ENCODE measurements at places on chromosomes 3 and 15.

DNA sequence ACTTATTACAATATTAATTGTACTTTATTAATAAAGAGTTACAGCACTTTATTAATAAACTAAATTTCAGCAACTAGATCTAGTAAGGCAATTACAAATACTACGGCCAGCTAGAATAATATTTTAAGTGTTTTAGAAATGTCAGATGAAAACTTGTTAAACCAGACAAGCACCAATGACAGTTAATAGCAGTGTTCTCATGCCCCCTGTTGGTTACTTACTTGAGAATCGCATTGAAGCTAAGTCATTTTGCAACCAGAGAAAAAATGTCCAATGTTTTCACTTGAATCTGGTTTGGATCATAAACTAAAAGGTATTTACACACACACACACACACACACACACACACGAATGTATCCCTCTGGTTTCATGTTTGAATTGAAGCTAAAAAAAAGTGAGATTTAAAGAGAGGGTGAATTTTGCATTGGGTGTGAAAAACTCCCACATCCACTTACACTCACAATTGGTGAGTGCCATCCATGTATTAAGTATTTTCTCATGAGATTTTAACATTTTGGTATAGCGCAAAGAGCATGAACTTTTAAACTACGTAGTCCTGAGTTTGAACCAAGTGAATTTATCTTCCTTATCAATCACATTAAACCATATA is 347.7 kb downstream of the ZBBX start:
- DNase-seq, result no peak

DNA sequence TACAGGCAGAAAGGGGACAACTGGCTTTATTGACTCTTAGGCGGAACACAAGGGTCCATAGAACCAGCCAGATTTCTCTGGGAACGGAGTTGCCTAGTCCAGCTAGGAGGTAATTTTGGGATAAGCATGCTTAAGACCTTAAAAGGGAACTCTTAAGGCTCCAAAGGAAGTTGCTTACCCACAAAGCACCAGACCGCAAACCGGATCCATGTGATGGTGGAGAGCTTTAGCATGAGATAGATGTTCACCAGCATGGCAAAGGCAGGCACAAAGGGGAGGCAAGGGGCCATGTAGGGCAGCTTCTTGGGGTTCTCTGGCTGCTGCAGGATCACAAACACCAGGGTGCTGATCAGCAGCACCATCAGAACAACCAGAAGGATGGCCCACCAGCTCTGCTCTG is 61.4 kb downstream of the CLDN11 start:
- no peak for DNase-seq

GRCh38 chr3:151673974-151674373 is 59.8 kb upstream of the AADACL2 start:
- DNase-seq, result no peak

- DNase-seq, result no peak
Observed at GRCh38 chr15:93707751-93708150, 523.6 kb upstream of the MCTP2 start.

GRCh38 chr3:125406070-125406469 is 30.9 kb upstream of the ZNF148 start:
- no peak for DNase-seq

DNA sequence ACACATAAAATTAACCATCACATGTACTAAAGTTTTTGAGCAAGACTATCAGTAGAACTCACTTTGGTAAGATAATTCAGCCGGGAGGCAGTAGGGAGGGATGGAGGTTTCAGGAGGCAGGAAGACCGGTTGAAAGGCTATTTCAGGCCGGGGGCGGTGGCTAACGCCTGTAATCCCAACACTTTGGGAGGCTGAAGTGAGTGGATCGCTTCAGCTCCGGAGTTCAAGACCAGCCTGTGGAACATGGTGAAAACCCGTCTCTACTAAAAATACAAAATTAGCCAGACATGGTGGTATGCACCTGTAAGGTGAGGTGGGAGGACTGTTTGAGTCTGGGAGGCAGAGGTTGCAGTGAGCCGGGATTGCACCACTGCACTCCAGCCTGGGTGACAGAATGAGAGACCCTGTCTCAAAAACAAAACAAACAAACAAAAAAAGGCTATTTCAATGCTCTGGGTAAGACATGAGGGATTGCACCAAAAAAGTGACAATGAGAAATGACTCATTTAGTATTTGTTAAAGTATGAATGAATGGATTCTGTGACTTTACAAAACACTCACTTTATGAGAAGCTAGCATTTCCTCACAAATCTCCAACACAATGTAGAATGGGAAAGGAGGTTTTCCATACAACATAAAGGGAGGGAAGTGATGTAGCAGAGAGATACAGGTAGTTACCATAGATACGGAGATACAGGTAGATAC is 43.9 kb downstream of the SH3BP5 start:
- no peak for DNase-seq

GRCh38 chr3:134485075-134485717 is 589 bp downstream of the ANAPC13 start:
- DNase-seq, result no peak

DNA sequence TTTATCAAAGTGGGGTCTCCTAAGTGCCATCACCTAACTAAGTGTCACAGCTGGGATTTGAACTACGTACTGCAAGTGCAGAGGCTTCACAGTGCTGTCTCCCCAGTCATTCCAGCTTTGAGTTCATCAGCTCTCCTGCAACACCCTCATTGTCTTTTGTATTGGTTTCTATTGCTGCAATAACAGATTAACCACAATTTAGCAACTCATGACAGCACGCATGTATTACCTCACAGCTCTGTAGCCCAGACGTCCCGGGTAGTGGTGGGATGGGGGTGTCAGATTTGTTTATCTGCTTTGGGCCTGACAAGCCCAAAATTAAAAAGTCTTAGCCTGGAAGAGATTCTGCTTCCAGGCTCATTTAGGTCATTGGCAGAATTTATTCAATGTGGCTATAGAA is 220.5 kb upstream of the LRRN1 start:
- DNase-seq, result no peak

GRCh38 chr3:144028798-144029411 is 57.3 kb downstream of the DIPK2A start:
- no peak for DNase-seq

DNA sequence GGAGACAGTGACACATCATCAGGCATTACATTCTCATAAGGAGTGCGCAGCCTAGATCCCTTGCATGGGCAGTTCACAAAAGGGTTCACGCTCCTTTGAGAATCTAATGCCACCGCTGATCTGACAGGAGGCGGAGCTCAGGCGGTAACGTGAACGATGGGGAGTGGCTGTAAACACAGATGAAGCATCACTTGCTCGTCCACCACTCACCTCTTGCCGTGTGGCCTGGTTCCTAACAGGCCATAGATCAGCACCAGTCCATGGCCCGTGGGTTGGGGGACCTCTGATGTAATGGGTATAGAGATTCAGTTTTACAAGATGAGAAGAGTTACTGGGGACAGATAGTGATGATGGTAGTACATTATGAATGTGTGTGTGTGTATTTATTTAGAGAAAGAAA is 63.0 kb downstream of the FRMD5 start:
- no peak for DNase-seq

- no peak for DNase-seq
Observed at GRCh38 chr3:122893282-122893681, 98.4 kb downstream of the SLC49A4 start.

DNA sequence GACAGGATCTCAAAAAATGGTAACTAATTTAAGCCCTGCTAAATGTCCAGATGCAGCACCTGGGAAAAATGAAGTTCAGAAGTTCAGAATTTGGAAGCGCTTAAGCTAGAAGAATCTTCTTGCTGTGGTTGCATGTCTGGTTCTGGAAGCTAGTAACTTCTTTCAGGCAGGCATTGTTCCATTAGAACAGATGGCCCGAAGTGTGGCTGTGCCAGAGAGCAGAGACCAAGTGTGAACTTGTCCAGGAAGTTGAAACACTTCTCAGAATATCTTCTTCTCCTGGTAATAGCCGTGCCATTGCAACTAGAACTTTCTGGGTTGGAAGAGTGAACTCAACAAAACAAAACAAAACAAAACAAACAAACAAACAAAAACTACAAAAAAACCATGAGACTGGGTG is 80.0 kb downstream of the MITF start:
- no peak for DNase-seq

- DNase-seq, result peak; percentile 15
Observed at GRCh38 chr3:123337948-123338619, 110.8 kb downstream of the ADCY5 start.

DNA sequence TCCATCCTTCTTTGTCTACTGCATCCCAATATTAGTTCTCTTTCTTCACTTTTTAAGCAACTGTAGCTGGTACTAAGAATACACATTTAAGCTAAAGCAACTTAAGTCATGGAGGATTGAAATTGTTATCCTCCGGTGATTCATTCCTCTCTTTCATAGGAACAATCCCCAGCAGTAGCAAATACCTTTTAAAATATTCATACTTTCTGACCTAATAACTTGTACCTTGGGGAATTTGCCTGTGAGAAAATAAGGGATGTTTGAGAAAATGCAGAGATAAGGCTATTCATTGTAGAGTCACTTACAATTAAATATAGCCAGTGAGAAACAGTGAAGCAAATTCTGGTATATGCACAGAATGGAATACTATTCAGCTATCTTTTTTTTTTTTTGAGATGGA is 66.0 kb downstream of the VPS13C start:
- DNase-seq, result no peak

GRCh38 chr3:2839876-2840275 is 270.3 kb downstream of the IL5RA start:
- DNase-seq, result no peak

DNA sequence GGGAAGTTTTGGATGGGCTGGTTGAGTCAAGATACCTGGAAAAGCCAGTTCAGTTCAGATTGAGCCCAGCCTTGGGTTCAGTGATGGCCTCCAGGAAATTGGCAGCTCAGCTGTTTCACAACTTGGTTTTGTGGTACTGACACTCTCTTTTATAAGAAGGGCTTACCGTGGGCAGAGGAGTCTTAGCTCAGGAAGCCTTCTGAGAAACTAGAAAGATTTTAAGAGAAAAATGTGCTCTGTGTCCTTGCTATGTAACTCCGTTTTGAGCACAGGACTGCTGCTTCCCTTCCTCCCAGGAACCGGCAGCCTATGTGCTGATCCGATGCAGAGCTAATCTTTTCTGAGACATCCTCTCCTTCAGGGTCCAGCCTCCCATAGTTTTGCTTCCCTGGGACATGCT is 46.6 kb upstream of the RASGRP1 start:
- no peak for DNase-seq

- no peak for DNase-seq
Observed at GRCh38 chr3:176447369-176447768, 749.9 kb downstream of the TBL1XR1 start.

GRCh38 chr15:49083401-49084284 is 37.4 kb upstream of the SECISBP2L start:
- DNase-seq, result no peak

DNA sequence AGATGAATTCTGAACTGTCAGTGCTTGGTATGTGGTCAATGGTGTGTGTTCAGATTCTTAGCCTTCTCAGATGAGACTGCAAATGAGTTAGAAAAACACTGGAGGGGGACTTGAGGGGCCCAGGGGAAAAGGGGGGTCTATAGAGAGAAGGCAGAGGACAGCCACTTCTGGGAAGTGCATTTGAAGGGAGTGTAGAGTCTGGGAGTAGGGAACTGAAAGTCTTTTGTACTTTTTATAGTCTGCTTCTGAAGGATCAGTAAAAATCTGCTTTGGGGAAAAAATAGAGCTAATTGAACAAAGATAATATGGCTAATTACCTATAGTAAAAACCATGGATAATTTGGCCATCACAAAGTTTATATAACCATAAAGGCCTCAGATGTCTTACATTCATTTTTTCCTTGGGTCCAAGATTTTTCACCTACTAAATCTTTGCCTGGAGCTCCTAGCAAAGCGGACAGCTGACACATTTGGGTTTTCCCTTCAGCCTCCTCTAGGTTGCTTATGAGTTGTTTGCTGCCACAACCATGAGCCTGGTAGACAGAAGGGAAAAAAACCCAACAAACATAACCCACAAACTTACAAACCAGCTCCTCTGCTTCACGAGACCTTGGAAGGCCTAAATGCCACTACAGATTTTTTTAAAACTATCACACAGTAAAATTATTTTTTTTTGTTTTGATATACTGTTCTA is 48.8 kb downstream of the CD86 start:
- no peak for DNase-seq
